Stimulated activated CD4-positive, alpha-beta T cell treated with anti-CD3 and anti-CD28 coated beads, Interleukin-1b, Interleukin-23, amount 100 ng/mL, for 4 hours (primary cell): ENCODE measurements at places on chromosomes 2 and 18.

- DNase-seq: no peak
Measured at GRCh38 chr2:216994353-216994854, 134.5 kb upstream of the TNP1 start.

- DNase-seq: no peak
Measured at GRCh38 chr2:60337142-60337497, 216.3 kb downstream of the BCL11A start.

- no peak for DNase-seq
Measured at GRCh38 chr18:76405280-76405679, 89.8 kb downstream of the ZNF516 start.

DNA sequence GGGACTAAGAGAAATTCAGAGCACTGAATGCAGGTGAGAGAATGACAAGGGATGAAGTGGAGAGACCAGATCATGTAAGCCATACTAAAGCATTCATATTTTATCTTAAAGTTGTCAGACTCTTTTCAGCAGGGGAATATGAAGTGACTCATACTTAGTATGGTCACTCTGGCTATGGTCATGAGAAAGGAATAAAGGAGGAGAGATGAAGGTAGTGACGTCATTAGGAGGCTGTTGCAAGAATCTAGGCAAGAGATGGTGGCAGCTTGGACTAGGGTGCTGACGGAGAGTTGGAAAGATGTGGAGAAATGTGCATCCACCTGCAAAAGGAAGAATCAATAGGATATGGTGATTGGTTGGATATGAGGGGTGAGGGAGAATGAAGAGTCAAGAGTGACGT, 203.2 kb upstream of the ACVR2A start:
- DNase-seq: no peak

GRCh38 chr2:55048508-55049042, 1.7 kb downstream of the RTN4 start:
- DNase-seq: no peak

- DNase-seq: no peak
Measured at GRCh38 chr2:145360129-145360790, 840.3 kb upstream of the ZEB2 start.
